ENCODE measurements at places on chromosomes 2 and 18.

DNA sequence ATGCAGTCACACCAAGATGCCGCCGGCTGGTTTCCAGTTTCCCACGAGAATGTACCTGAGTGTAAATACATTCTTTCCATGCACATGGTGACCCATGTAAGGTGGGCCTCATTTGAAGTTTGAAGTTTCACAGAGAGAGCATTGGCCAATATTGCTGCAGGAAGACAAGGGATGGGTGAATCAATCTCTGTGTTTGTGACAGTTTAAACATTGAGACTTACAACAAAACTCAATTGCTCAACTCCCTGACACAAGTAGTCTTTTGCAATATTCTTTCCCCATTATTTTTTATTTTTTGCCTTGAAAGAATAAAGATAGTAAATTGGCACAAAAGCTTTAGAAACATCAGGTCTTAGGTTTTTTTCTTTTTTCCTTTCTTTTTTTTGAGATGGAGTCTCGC lies 5.1 kb downstream of the SERPINB2 start:
- no peak for DNase-seq

DNA sequence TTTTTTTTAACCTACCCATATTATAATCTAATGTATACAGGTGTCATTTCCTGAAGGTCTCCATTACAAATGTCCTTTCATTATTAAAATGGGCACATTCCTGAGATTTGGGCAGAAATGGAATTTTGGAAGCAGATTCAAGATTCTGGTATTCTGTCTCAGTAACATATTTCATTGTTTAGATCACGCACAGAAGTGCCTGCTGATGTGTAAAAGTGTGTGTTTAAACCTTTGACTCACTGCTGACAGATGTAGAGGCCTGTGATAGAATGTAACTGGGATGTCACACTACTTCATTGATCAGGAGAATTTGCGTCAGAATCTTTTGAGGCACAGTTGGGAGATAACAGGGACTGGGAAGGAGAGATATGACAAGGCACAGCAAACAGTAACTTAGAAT lies 276.8 kb upstream of the EPAS1 start:
- DNase-seq = no peak

GRCh38 chr2:54945391-54946219 lies 104.6 kb downstream of the RTN4 start:
- DNase-seq = peak; percentile 72

DNA sequence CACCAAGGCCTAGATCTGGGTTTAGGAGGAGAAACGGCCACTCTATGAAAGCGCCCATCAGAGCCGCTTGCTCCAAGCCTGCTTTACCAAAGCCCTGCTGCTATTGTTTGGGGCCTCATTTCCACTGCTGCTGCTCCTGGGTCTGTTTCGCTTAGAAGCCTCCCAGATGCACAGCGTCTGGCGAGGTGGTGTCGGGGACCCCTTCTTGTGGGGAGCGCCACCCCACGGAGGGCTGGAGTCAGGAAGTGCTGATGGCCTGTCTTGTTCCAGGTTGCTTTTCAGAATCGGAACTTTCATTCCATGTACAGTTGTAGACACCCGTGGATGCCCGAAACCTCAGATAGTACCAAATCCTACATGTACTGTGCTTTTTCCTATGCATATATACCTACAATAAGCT lies 204.9 kb upstream of the TWIST2 start:
- no peak for DNase-seq

GRCh38 chr2:198254536-198255090 lies 450.2 kb downstream of the PLCL1 start:
- DNase-seq = no peak

GRCh38 chr2:201879996-201880395 lies 73.7 kb downstream of the CDK15 start:
- DNase-seq = no peak

GRCh38 chr2:166115589-166115988 lies 12.2 kb downstream of the SCN1A start:
- peak; percentile 51 for DNase-seq

GRCh38 chr2:232434091-232434490 lies 21.9 kb upstream of the ALPI start:
- no peak for DNase-seq

GRCh38 chr18:79864006-79864725 lies 66.4 kb downstream of the KCNG2 start:
- no peak for DNase-seq

Measured in GM12865 (cell line).